T-cell (primary cell): ENCODE measurements at places on chromosomes 6 and 20. TPM values are rescaled to one million over a fixed set of nuclear protein-coding genes. Genes with fewer than 3 reads are reported as not detected.

The NKX2-4 gene
- total RNA-seq = not detected

The WDR27 gene
- 40.6 TPM for total RNA-seq

The ITPA gene
- total RNA-seq = 61.8 TPM

The SDC4 gene
- total RNA-seq = 3.5 TPM

The CLDN20 gene
- not detected for total RNA-seq

The SIRPG gene
- total RNA-seq = 28.6 TPM

The CLIC5 gene
- 3.8 TPM for total RNA-seq

The RIPOR3 gene
- 0.25 TPM for total RNA-seq

The SLC24A3 gene
- 0.12 TPM for total RNA-seq

The SEMG1 gene
- total RNA-seq = not detected

The WFDC10B gene
- total RNA-seq = not detected

The MACROD2 gene
- total RNA-seq = 0.51 TPM

The TENT5A gene
- 10.7 TPM for total RNA-seq

The CAGE1 gene
- 0.09 TPM for total RNA-seq

The GLP1R gene
- total RNA-seq = not detected

The GABRR1 gene
- total RNA-seq = not detected

The IMPG1 gene
- not detected for total RNA-seq

The FAM209B gene
- 2.9 TPM for total RNA-seq

The SNAP91 gene
- not detected for total RNA-seq

The ZNF391 gene
- total RNA-seq = 2.9 TPM

The SCRT2 gene
- not detected for total RNA-seq

The HSPA1L gene
- 2.8 TPM for total RNA-seq

The WFDC12 gene
- not detected for total RNA-seq

The LIN28B gene
- 0.22 TPM for total RNA-seq

The PAK5 gene
- total RNA-seq = not detected

The CFB gene
- total RNA-seq = not detected

The SLPI gene
- total RNA-seq = 1.2 TPM

The NFKBIL1 gene
- 17.1 TPM for total RNA-seq

The CCDC167 gene
- total RNA-seq = 15.5 TPM

The SNAP25 gene
- 0.18 TPM for total RNA-seq

The ZBTB12 gene
- 1.5 TPM for total RNA-seq

The BPHL gene
- 11.9 TPM for total RNA-seq

The SLC22A1 gene
- 2.7 TPM for total RNA-seq

The TRIM38 gene
- total RNA-seq = 20.5 TPM

The COX4I2 gene
- total RNA-seq = not detected

The DPPA5 gene
- not detected for total RNA-seq

The MLN gene
- not detected for total RNA-seq

The HLA-DQA2 gene
- total RNA-seq = 0.64 TPM

The HRH3 gene
- not detected for total RNA-seq

The LST1 gene
- 23.0 TPM for total RNA-seq

The LINC00237 gene
- not detected for total RNA-seq

The SYTL3 gene
- total RNA-seq = 22.9 TPM
